Cerebellar nuclear complex (tissue), 1 donor: ENCODE measurements at places on chromosomes 13 and 19.

- no peak for DNase-seq
Measured at GRCh38 chr13:49694446-49694845, 3.2 kb upstream of the EBPL start.

DNA sequence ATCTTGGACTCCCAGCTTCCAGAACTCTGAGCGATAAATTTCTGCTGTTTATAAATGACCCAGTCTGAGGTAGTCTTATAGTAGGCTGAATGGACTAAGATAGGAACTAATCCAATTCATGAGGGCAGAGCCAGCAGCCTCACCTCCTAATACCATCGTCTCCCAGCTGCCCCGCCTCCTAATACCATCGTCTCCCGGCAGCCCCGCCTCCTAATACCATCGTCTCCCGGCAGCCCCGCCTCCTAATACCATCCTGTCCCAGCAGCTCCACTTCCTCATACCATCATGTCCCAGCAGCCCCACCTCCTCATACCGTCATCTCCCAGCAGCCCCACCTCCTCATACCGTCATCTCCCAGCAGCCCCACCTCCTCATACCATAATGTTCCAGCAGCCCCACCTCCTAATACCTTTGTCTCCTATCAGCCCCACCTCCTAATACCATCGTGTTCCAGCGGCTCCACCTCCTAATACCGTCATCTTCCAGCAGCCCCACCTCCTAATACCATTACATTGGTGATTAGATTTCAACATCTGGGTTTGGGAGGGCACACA, 2.4 kb upstream of the ARGLU1 start:
- DNase-seq = no peak

DNA sequence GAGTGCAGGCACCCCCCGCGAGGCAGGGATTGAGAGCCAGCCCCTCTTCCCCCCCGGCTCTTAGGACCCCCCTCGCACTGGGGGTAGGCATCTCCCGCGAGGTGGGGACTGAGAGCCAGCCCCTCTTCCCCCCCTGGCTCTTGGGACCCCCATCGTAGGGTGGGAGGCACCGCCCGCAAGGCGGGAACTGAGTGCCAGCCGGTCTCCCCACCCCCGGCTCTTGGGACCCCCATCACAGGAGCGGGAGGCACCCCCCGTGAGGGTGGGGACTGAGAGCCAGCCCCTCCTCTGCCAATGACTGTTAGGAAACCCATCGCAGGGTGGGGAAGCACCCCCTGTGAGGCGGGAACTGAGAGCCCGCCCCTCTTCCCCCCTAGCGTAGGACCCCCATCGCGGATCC, 363.4 kb upstream of the SPRY2 start:
- no peak for DNase-seq

- no peak for DNase-seq
Measured at GRCh38 chr19:5103812-5104410, 135.0 kb downstream of the KDM4B start.

- DNase-seq = no peak
Measured at GRCh38 chr19:17703824-17704463, 15.3 kb upstream of the MAP1S start.

DNA sequence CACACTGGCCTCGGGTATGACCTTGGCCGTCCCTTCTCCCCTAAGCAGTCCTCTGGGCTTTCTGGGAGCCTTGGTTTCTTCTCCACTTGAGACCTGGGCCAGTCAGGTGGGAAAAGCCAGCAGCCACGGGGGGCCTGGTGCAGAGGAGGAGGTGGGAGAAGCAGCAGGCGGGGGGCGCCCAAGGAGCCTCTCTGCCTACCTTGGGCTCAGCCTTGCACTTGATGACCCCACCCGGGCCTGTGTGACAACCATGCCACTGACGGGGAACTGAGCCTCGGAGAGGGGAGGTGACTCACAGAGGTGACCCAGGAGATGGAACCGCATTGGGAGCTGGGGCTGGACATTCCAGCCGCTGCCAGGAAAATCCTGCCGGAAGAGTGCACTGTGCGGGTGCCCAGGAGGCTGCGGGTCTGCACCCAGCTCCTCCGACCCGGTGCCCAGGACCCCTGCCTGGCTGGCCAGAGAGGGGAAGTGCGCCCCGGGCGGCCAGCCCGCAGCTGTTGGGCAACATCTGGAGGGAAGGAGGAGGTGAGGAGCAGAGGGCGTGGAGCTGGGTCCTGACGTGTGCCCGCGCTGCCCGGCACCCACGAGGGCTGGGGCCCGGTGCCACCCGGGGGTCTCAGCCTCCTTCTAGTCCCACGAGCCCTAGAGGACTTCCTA, 23.4 kb upstream of the SLC7A10 start:
- DNase-seq = no peak
